ENCODE measurements at places on chromosomes 11 and 22.

DNA sequence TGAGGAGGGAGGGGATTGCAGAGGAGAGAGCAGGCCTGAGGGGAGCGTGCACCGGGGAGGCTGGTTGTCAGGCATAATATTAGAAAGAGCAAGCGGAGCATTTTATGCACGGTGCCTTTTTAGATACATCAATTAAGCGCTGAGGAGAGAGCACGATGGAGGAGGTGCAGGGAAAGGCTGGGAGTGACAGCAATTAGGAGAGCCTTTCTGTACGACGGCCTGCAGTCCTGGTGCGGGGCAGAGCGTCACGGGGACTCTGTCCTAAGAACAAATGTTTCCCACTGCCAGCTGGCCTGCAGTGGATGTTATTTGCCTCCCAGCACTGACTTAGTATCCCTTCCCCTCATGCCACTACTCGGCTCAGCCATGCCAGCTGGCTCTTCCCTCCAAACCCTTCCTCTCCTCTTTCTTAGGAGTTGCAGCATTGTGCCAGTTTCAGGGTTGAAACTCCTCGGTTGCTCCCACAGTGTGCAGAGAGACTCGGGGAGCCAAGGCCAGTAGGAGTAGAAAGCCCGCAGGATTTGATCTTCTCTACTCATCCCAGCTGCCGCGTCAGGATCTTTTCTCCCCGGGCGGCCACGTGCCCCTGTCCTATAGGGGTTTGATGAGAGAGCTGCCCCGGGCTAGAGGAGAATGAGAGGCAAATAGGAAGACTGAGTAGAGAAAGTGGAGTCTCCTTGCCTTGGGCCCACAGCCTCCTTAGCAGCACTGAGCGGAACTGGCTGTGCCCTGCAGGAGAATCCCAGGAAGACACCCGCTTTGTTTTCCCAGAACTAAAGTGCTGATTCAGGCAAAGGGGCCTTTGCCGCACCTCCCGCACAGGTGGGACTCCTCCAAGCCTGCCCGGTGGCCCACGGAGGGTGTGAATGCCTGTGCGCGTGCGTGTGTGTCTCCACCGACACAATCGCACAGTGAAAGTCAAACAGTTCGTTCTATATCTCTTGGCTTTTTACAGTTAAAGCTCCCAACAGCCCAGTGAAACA lies 875.3 kb downstream of the NTM start:
- H3K27me3 ChIP-seq = no peaks in the 10 kb centered on the region
- no peaks in the 10 kb centered on the region for H3K36me3 ChIP-seq
- no peak overlapping the region for H3K27ac ChIP-seq
- no peaks in the 10 kb centered on the region for H3K4me1 ChIP-seq
- DNase-seq = no peak
- H3K4me3 ChIP-seq = no peak overlapping the region

DNA sequence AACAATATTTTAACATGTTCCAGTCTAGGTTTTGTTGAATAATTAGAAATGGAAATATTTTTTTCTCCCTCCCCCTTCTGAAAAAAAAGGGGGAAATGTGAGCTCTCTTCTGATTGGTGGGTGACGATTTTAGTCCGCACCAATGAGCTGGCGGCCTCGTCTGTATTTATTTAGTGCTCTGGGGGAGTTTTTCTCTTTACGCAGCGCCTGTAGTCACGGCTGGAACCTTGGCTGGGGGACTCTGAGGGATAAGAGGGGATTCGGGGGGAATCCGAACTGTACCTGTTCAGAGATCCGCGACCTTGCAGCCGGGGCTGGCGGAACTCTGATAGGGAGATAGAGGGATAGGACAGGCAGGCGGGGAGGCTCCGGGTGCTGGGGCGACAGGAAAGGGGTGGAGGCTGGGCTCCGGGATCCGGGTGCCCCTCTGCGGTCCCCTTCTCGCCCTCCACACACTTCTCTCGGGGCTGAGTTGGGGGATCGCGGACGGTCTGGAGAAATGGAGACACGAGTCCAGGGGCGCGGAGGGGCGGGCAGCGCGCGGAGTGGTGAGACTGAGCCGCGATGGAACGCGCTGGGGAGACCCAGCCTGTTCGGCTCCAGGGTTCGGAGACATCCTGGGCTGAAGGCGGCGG lies 99.7 kb upstream of the HSD17B12 start:
- H3K27me3 ChIP-seq = peaks cover 97% of the 10 kb centered on the region
- H3K36me3 ChIP-seq = no peaks in the 10 kb centered on the region
- H3K4me1 ChIP-seq = peaks cover 30% of the 10 kb centered on the region

- H3K27ac ChIP-seq = no peak overlapping the region
- peak overlapping the region; percentile 62 for H3K4me3 ChIP-seq
- DNase-seq = no peak
Measured at GRCh38 chr22:45238957-45239680, 1.6 kb downstream of the KIAA0930 start.

GRCh38 chr11:468493-468892 lies 18.4 kb downstream of the PTDSS2 start:
- DNase-seq = no peak
- peak overlapping the region; percentile 74 for H3K27ac ChIP-seq
- H3K36me3 ChIP-seq = peaks cover 14% of the 10 kb centered on the region
- H3K27me3 ChIP-seq = no peaks in the 10 kb centered on the region
- no peak overlapping the region for H3K4me3 ChIP-seq

- no peaks in the 10 kb centered on the region for H3K27me3 ChIP-seq
- no peak overlapping the region for H3K4me3 ChIP-seq
- H3K27ac ChIP-seq = no peak overlapping the region
- H3K36me3 ChIP-seq = no peaks in the 10 kb centered on the region
- no peaks in the 10 kb centered on the region for H3K4me1 ChIP-seq
- DNase-seq = no peak
Measured at GRCh38 chr11:35997902-35998520, 54.1 kb downstream of the LDLRAD3 start.

DNA sequence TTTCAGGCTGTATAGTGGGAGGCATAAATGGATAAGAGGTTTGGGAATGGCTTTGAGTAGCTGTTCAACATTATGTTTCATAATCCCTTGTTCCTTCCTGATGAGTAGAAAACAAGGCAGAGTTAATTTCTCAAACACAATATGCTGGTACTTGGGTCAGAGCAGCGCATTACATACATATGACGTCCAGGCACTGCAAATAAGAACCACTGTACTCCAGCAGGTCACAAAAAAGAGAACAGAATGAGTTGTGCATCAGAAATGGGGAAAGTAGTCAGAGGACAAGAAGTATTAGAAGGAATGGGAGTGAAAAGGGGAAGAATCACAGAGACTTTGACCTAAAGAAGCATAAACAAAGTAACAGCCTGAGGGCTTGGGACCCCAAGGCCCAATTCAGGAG lies 44.0 kb upstream of the RDX start:
- no peak overlapping the region for H3K4me3 ChIP-seq
- no peaks in the 10 kb centered on the region for H3K4me1 ChIP-seq
- no peak overlapping the region for H3K27ac ChIP-seq

GRCh38 chr22:50189849-50190181 lies 4.1 kb downstream of the TRABD start:
- DNase-seq = no peak
- peaks cover 35% of the 10 kb centered on the region for H3K4me1 ChIP-seq
- no peaks in the 10 kb centered on the region for H3K27me3 ChIP-seq
- H3K36me3 ChIP-seq = peaks cover 4% of the 10 kb centered on the region

GRCh38 chr11:128153697-128154048 lies 433.7 kb downstream of the ETS1 start:
- no peak overlapping the region for H3K4me3 ChIP-seq
- H3K27ac ChIP-seq = no peak overlapping the region
- peaks cover 2% of the 10 kb centered on the region for H3K4me1 ChIP-seq
- DNase-seq = no peak

DNA sequence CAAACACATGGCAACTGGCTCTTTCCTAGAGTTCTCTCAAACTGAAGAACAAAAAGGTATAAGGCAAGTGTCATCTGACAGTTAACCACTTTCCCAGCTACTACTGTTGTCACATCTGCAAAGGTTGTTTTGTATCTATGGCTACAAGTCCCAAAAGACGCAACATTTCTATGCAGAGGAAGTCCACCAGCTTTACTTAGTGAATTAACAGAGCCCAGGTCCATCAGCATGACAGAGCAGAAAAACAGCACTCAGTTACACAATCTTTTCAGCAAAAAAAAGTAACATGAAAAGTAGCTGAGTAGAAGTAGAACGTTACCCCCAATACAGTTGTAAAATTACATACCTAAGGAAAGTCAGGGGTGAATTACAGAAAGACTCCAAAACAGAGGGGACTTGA lies 12.1 kb downstream of the CPSF7 start:
- H3K4me3 ChIP-seq = no peak overlapping the region
- H3K27me3 ChIP-seq = no peaks in the 10 kb centered on the region
- no peak overlapping the region for H3K27ac ChIP-seq
- no peak for DNase-seq
- peaks cover 91% of the 10 kb centered on the region for H3K36me3 ChIP-seq

DNA sequence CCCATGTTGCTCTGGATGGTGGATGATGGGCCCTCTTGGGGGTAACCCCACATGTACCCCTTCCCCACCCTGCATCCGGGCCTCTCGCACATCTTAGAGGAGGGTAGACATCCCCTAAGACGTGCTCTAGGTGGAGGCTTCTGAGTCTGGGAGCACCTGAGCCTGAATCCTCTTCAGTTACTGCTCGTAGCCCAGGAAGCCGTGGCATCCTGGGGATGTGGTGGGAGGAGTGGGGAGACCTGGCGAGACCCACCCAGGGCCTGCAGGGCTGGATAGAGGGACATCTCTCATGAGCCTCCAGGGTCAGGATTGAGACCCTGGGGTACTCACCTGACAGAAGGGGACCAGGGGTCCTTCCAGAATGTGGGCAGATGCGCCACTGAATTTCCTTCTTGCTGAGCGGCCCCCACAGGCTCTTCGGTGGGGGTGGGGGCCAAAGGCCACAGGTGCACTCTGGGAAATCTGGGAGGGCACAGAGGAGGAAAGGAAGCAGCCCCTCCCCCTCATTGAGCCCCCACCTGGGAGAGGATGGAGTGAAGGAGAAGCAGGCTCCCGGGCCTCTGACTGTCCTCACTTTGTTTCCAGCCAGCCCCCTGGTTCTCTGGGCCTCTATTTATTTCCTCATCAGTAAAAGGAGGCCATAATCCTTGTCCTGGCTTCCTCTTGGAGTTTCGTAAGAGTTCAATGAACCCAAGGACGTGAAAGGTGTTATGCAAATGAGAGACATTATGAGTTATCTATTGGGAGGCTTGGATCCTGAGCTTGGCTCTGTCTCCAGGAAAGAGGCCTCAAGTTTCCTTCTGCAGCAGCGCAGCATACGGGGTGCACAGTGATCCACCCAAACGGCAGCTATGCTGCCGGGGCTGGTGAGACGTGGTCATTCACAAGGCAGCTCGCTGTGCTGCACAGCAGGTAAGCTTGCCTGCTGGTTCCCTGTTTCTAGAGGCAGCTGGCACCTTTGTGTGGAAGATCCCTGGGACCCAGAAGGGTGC lies 31.2 kb downstream of the KCNJ4 start:
- H3K36me3 ChIP-seq = no peaks in the 10 kb centered on the region
- no peak overlapping the region for H3K4me3 ChIP-seq
- no peaks in the 10 kb centered on the region for H3K27me3 ChIP-seq
- peak overlapping the region; percentile 4 for H3K27ac ChIP-seq
- no peaks in the 10 kb centered on the region for H3K4me1 ChIP-seq

GRCh38 chr11:94017446-94017845 lies 3.7 kb upstream of the HEPHL1 start:
- H3K27me3 ChIP-seq = no peaks in the 10 kb centered on the region
- no peak for DNase-seq
- no peak overlapping the region for H3K27ac ChIP-seq
- no peaks in the 10 kb centered on the region for H3K4me1 ChIP-seq
- H3K36me3 ChIP-seq = no peaks in the 10 kb centered on the region

DNA sequence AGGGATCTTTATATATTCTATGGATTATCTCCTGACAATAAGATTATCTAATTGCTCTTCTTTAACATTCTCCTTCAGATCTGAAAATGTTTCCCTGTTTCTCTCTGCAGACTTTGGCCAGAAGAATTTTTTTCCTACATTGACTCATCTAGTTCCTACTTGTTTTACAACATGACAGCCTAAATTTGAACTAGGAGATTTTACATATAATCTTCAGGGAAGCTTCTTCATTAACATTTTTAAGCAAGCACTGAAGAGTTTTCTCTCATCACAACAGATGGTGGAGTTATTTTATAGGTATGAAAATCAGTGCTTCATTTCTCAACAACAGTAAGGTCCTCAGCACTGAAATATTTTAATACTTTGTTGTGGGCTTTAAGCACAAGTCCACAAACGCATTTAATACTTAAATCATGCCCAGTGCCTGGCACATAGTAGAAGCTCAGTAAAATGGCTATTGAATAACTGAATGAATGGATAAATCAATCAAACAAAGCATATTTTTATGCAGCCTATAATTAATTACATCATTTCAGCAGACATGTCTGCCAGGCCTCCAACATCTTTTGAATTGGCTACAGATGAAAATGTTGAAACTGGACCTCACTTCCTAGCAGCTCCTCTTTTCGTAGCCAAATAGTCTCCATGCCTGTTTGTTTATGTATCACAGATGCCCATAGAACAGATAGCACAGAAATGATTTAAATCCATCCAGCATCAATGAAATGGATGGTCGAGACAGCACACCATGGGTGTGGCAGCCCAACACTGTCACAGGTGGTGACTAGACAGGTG lies 117.3 kb upstream of the POU2AF2 start:
- no peak overlapping the region for H3K27ac ChIP-seq
- no peak overlapping the region for H3K4me3 ChIP-seq
- H3K36me3 ChIP-seq = no peaks in the 10 kb centered on the region
- H3K4me1 ChIP-seq = no peaks in the 10 kb centered on the region
- H3K27me3 ChIP-seq = no peaks in the 10 kb centered on the region

GRCh38 chr11:87235366-87235765 lies 197.6 kb downstream of the TMEM135 start:
- H3K4me1 ChIP-seq = peaks cover 13% of the 10 kb centered on the region
- H3K36me3 ChIP-seq = no peaks in the 10 kb centered on the region
- H3K27me3 ChIP-seq = no peaks in the 10 kb centered on the region
- H3K4me3 ChIP-seq = no peak overlapping the region
- DNase-seq = no peak
- no peak overlapping the region for H3K27ac ChIP-seq

DNA sequence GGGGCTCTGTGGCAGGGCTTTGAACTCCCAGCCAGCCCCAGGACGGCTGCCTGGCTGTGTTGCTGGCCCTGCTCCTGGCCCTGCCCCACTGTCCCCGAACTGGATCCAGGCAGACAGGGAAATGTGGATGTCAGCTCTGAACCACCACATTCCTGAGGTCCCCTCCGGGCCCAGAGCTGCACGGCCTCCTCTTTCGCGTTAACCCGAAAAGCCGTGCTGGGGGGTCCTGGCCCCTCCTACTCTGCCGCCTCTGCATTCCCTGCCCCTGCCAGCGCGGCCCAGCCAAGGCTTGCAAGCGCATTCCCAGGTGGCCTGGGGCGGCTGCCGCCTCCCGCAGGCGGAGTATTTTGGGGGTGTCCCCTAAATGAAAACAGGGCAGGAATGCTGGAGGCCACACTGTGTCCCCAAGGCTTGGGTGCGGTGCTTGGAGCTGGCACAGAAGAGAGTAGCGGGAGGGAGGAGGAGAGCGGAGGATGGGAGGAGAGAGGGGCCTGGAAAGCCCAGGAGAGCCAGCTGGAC lies 5.4 kb downstream of the LINC01488 start:
- H3K27ac ChIP-seq = no peak overlapping the region
- H3K27me3 ChIP-seq = no peaks in the 10 kb centered on the region
- H3K4me1 ChIP-seq = peaks cover 34% of the 10 kb centered on the region
- DNase-seq = no peak
- H3K36me3 ChIP-seq = no peaks in the 10 kb centered on the region

- H3K27me3 ChIP-seq = no peaks in the 10 kb centered on the region
- H3K4me1 ChIP-seq = peaks cover 6% of the 10 kb centered on the region
- no peaks in the 10 kb centered on the region for H3K36me3 ChIP-seq
- H3K27ac ChIP-seq = no peak overlapping the region
Measured at GRCh38 chr22:38930512-38930911, 26.9 kb upstream of the APOBEC3A start.

All from heart left ventricle (tissue), 16 donors.